NCI-H345 (cell line): ENCODE measurements at places on chromosomes 2 and 18.
A peak's percentile ranks its signal among the peaks of the same experiment; 100 is the strongest.

- no peak for DNase-seq
Observed at GRCh38 chr2:9102861-9103662, 99.6 kb upstream of the MBOAT2 start.

DNA sequence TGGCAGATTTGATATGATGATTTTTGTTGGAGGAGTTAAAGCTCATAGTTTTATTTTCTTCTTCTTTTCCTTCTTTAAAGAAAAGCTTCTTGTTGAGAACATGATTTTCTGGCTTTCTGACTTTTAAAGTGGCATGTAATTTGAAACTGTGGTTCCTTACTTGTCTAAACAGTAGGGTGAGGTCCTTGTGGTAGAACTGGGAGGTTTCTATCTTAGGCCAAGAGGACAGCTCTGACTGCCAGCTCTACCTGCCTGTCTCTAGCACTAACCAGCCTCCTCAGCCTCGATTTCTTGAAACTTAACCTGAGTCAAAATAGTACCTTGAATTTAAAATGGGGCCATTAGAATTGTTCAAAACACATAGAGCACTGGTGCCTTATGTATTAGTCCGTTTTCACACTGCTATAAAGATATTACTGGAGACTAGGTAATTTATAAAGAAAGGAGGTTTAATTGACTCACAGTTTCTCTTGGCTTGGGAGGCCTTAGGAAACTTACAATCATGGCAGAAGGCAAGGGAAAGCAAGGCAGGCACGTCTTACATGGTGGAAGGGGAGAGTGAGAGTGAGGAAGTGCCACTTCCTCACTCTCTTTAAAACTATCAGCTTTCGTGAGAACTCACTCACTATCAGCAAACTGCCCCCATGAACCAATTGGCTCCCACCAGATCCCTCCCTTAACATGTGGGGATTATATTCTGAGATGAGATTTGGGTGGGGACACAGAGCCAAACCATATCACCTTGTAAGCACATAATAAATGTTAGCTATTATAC, 119.0 kb downstream of the CERS6 start:
- peak; percentile 10 for DNase-seq

GRCh38 chr18:28522236-28522635, 345.3 kb upstream of the CDH2 start:
- no peak for DNase-seq

DNA sequence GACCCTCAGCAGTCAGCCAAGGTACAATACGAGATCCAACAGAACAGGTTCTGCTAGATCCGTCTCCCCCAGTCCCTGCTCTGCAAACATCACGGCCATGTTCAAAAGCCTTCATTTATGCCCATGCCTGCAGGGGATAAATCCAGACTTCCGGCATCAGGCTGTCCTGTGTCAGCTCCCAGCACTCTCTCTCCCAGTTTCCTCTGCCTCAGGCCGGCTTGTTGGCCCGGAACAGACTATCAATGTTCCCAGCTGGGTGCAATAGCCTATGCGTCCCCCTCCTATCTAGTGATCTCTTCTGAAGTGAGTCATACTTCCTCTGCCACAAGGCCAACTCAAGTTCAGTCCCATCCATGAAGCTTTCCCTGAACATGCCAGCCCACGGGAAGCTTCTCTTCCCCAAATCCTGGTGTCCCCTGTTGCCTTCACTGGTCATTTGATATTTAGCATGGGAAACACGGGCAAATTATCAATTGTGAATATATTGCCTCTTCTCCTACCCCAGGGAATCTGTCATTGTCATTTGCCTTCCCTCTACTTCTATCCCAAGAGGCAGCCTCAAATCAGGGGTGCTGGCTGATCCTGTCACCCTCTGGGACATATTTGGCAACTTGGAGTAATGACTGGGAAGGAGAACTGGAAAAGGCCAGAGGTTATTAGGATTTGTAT, 51.1 kb downstream of the CAPN13 start:
- DNase-seq = no peak

- DNase-seq = no peak
Observed at GRCh38 chr2:78982638-78983330, 42.7 kb upstream of the REG3G start.

DNA sequence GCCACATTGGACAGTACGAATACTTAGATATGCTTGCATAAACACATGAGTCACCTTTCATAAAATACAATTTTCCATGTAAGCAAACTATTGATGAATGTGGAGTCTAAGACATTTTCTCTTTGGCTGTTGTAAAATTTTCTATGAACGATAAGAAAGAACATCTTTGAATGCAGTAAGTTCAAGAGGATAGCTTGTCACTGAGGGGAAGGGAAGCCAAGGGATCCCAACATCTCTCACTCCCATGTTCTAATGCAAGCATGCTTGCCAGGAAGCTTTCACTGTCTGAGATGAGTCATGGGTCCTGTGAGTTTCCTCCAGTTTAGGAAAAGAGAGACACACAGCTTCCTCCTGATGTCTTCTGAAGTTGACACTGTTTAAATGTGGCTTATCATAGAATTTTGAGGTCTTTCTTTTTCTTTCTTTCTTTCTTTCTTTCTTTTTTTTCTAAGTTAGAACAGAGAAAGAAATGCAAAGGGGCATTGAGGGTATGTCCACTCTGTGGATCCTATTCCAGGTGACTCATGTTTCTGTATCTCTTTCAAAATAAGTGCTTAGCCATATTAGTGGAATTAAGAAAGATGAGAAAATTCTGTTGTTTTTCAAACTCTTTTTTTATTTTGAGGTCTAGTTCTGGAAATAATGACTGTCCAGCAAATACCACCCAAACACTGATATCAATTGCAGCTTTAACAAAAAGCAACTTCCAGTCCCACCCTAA, 146.6 kb downstream of the RDH14 start:
- DNase-seq = no peak
